ENCODE measurements at places on chromosomes 5 and 9.
A peak's percentile ranks its signal among the peaks of the same experiment; 100 is the strongest.

- DNase-seq, result peak; percentile 76
Measured at GRCh38 chr5:172768573-172769341, 2.2 kb downstream of the DUSP1 start.

DNA sequence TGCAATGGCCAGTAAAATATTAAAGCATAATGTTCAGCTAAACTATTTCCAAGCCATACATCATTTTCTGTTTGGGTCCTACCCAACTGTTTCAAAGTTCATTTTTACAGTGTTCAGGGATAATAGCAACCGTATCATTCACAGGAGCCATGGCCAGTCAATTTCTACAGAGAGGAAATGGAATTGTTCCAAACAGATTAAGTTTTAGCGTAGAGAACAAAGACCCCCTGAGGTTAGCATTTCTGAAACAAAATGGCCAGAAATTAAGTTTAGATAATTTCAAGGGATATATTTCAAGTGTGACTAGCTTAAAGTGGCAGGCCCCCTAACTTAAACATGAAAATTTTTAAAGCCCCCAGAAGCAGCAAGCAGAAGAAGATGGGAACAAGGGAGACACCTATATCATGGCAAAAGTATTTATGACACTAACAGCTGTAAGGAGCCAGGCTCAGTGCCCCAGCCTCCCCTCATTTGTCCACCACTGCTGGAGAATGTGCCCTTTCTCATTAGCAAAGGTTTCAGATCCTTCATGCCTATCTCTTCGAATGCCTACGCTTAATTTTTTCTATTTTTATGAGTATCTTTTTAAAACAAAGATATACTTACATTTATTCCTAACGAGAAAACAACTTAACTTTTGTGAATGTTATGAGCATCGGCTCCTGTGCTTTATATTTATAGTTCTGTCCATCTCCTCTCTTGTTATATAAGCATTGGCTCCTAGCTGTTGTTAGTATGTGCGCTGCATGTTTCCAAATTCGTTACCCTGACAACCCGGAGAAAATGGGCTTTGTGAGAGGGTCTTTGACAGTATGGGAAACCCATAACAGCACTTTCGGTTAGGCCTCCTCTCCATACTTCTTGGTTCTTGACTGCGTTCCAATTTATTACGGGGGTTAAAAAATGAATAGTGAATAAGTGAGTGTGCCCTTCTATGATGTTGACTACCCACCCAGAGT is 116.3 kb downstream of the MED27 start:
- no peak for DNase-seq

DNA sequence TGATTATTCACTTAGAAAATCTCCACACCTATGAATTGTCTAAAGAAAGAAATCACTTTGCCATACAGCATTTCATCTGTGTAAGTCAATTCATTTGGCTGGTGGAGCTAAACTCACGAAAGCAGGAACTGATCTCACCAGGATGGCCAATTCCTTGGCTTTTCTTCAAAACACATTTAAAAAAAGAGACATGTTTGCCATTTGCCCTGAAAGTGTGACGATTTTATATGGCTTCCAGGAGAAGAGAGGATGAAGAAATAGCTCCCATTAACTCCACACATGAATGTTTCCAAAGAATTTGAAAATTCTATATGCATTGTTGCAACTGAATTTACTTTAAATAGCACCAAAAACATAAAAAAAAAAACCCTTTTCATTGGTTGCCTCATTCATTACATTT is 334.7 kb downstream of the DMRT2 start:
- no peak for DNase-seq

DNA sequence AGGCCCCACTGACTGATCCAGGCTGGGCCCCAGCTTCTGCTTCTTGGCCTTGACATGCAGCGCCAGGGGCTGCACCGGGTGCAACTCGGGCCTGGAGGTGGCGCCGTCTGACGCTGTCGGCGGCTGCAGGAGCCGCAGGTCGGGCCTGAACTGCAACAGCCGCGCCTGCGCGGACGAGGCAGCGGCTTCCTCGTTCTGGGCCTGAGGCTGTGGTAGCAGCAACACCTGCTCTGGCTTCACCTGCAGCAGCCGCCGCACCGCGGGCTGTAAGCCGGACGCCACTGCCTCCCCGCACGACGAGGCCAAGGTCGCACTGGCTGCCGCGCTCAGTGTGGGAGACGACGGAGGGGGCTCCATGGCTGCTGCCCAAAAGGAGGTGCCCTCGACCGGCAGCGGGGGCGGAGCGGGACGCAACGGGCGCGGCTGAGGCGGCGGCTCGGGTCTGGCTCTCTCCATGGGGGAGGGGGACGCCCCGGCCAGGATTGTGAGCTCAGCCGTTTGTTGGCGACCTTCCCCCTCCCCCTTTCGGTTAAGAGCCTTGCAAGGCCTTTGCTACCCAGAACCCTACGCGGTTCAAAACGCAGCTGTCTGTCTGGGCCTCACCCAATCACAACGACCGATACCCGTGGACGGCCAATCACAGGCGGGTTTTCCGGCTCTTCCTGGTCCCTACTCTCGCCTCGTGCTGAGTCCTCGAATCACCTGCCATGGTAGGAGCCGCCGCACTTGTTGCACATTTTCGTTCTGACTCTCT is 438 bp downstream of the SOX30 start:
- DNase-seq, result peak; percentile 71

DNA sequence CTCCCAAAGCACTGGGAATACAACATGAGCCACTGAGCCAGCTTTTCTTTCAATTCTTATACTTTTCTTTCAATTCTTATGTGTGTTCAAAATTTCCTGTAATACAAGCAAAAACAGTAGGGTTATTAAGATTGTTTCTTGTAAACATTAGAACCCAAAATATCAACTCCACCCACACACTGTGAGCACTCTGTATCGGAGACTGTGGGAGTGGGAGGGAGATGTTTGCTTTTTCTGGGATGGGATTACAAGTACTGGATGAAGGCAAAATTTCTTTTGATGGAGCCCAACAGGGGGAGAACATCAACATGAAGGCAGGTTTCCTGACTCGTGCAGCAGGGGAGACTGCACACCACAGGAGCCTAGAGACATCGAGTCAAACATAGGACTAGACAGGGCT is 4.7 kb upstream of the CFAP90 start:
- DNase-seq, result no peak

GRCh38 chr5:41232797-41233196 is 19.5 kb upstream of the C6 start:
- no peak for DNase-seq

DNA sequence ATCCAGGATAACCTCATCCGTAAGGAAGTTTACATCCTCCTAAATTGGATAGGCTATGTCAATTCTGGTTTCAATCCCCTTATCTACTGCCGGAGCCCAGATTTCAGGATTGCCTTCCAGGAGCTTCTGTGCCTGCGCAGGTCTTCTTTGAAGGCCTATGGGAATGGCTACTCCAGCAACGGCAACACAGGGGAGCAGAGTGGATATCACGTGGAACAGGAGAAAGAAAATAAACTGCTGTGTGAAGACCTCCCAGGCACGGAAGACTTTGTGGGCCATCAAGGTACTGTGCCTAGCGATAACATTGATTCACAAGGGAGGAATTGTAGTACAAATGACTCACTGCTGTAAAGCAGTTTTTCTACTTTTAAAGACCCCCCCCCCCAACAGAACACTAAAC is 1.3 kb downstream of the ADRB2 start:
- no peak for DNase-seq

GRCh38 chr5:80704221-80704620 is 49.4 kb upstream of the DHFR start:
- no peak for DNase-seq

GRCh38 chr5:156680831-156681230 is 169.3 kb upstream of the PPP1R2B start:
- no peak for DNase-seq

DNA sequence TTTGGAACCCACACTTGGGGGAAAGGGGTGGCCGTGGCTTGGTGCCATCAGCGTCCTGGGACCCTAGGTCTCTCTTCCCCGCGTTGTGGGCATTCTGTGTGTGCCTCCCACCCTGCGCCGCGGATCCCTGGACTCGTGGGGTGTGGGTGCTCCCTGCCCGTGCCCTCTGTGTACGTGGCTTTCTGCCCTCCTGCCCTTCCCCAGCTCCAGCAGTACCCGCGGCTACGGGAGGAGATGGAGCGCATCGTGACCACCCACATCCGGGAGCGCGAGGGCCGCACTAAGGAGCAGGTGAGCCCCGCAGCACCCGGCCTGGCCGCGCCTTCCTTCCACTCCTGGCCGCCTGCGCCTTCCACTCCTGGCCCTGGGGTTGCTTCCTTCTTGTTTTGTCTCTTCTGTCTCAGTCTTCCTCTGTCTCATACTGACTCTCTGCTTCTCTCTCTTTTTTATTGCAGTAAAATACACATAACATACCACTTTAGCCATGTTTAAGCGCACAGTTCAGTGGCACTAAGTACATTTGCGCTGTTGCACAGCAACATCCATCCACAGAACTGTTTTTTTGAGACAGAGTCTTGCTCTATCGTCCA is 30.7 kb downstream of the DNM1 start:
- no peak for DNase-seq

DNA sequence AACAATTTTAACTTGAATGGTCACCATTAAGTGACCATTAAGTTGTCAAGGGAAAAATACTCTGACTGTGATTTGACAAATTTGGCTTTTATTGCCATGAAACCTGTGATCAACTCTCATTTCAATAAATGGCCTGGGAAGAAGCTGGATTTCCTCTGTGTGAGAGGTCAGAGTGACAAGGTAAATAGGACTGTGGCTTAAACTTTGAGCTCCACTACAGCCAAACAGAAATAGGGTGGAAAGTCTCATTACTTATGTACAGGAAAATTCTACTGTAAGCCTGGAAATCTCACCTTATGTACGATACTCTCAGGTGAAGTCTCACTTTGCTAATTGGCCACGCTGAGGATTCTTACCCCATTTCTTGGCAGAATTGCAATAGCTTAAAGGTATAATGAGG is 67.3 kb downstream of the NPR3 start:
- DNase-seq, result no peak

- no peak for DNase-seq
Measured at GRCh38 chr5:102589661-102590060, 90.9 kb upstream of the SLCO6A1 start.

DNA sequence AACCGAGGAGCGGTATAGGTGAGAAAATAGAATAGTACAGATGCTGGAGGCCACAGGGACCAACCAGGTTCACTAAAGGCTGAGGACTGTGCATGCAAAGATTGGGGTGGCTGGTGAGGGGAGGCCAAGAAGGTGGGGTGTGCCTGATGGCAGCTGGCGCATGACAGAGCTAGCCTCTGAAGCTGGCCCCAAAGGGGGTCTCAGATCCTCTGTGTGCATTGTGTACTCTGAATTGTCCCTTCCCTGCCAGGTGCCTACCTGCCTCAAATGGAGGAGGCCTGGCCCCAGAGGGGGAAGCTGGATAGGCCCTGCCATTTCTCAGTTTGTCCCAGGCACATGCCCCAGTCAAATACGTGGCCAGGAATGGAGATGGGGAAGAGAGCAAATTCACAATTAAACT is 63.1 kb downstream of the CRB2 start:
- no peak for DNase-seq

- no peak for DNase-seq
Measured at GRCh38 chr5:41617843-41618515, 107.6 kb upstream of the PLCXD3 start.

GRCh38 chr5:158450751-158451171 is 591.8 kb upstream of the CLINT1 start:
- DNase-seq, result peak; percentile 81

- DNase-seq, result no peak
Measured at GRCh38 chr5:179162351-179163235, 102.4 kb downstream of the ZNF354C start.

DNA sequence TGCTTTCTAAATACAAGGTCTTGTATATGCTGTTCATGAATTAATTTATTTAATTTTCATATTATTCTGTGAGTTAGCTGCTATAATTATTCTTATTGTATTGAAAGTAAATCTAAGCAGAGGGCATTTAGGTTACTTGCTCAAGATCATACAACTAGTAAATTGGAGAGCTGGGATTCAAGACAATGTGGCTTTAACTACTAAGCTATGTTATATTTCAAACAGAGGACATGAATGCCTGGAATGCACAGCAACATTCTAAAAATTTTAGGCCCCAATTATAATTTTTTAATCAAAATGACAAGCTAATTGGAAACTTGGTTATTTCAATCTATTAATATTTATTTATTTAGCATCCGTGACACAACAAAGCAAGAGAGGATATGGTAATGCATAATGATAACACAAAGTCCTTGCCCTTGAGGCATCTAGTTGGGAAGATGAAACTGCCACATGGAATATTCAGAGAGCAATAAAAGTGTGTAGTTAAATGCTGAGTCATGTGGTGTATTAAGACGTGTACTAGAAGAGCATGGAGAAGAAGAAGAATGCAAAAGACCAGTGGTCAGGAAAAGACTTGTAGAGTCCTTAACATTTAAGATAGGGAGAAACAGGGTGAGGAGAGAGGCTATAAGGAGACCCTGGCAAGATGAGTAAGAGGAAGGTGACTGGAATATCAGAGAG is 24.4 kb downstream of the CTXN3 start:
- peak; percentile 12 for DNase-seq

DNA sequence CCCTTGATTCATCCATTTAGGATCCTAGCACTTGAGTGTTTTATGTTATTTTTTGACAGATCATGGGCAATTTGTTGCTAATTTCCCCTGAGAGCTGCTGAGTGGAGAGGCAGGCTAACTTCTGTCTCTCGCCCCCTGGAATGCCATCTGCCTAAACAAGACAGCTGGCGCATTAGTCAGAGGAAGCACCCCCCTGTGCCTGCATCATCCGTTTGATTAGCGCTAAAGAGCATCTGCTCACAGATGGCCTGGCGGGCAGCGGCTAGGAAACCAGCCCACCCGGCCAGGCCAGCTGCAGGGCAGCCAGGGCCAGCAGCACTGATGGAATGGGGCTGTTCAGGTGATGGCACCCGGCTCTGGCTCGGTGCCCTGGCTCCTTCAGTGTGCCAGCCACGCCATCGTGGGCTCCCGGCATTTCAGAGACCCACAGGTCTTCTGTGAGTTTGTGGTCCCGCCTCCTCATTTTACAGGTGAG is 22.9 kb upstream of the ASS1 start:
- peak; percentile 72 for DNase-seq

DNA sequence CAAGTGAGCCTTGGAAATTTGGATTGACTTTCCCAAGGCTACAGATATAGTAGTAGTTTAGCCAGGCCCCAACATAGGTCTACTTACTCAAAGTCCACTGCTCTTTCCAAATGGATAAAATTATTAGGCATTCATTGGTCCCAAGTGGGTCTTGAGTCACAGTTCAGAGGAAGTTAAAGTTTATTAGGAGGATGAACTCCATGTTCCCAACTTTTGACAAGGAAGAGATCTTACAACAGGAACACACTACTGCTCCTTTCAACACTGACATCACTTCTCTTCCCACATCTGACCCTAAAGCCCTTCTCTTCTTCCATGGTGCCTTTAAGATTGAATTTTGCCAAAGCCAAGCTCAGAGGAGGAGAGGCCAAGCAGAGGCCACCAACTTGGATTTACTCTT is 234.5 kb upstream of the TRIM32 start:
- DNase-seq, result no peak

- DNase-seq, result no peak
Measured at GRCh38 chr5:93794954-93795353, 53.6 kb upstream of the POU5F2 start.

GRCh38 chr5:178363501-178364325 is 131.1 kb upstream of the PHYKPL start:
- DNase-seq, result no peak
